Naive thymus-derived CD8-positive, alpha-beta T cell (primary cell): ENCODE measurements at places on chromosomes 5 and 9.

- DNase-seq = no peak
Measured at GRCh38 chr5:64742821-64743220, 25.7 kb downstream of the SREK1IP1 start.

DNA sequence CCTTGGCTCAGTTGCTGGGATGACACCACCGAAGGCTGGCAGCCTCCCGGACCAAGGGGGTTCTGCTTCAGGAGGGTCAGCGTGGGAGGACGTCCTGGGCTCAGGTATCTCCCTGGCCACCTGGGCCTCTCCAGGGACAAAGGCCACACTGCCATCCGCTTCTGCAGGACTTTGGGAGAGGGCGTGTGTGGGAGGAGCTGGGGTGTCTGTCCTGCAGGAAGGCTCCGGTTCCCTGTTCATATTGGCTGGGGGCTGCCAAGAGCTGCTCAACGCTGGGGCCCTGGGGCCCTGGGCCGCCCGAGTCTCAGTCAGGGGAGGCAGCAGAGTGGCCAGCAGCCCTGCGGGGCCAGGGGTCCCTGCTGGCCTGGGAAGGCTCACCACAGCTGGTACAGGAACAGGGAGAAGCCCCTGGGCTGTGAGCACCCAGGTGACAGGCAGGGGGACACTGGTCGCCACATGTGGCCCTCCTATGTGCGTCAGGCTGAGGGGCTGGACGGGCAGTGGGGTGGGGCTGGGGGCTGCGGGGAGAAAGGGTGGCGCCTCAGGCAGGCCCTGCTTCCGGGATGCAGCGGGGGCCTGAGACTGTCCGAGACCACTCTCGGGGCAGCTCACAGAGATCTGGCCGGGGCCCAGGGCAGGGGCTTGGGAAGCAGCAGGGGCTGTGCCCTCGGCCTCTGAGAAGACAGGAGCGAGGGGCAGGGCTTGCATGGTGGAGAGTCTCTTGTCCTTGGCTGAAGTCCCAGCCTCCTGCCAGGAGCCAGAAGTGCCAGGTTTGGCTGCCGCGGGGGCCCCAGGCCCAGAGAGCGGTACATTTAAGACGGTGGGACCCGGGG is 4.9 kb upstream of the CARD9 start:
- DNase-seq = no peak

DNA sequence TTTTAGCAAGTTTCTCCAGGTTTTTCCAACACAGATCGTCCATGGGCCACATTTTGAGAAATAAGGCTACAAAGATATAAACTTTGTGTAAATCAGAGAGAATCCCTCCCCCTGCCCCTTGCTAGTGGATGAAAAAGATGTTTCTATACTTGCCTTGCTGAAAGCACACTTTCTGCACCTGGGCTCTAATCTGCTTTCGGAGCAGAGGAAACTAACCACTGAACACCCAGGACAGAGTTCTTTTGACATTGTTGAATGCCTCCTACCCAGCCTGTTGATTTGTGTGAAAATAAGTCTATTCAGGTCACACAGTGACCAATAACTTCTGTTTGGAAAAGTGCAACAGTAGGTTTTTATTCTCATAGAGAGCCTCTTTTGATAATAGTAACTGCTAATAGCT is 7.5 kb downstream of the ADRB2 start:
- no peak for DNase-seq

DNA sequence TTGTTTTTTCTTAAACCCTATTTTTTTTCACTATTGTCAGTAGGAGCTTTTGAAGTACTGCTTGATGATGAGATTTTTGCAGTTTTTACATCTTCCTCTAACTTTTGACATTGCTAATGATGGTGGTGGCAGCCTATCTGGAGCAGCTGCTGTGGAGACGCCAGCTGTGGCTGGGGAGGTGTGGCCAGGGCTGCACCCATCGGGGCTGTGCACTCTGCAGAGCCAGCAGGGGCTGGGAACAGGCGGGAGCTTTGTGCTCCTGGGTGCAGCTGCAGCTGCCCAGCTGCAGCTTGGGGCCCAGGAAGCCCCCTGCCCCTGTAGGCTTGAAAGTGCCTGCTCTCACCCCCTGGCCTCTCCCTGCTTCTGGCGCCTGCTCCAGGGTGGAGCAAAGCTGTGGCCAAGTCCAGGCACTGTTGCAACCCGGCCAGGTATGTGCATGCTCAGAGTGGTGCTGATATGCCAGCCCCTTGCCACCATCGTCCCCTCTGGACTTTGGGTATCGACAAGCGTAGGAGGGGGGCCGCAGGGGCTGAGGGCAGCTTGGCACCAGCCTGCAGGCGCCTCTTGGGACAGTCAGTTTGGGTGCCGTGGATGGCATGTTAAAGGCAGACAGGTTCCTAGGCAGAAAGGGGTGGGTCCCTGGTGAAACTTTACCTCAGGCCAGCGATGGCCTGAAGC is 39.2 kb downstream of the FER start:
- no peak for DNase-seq

DNA sequence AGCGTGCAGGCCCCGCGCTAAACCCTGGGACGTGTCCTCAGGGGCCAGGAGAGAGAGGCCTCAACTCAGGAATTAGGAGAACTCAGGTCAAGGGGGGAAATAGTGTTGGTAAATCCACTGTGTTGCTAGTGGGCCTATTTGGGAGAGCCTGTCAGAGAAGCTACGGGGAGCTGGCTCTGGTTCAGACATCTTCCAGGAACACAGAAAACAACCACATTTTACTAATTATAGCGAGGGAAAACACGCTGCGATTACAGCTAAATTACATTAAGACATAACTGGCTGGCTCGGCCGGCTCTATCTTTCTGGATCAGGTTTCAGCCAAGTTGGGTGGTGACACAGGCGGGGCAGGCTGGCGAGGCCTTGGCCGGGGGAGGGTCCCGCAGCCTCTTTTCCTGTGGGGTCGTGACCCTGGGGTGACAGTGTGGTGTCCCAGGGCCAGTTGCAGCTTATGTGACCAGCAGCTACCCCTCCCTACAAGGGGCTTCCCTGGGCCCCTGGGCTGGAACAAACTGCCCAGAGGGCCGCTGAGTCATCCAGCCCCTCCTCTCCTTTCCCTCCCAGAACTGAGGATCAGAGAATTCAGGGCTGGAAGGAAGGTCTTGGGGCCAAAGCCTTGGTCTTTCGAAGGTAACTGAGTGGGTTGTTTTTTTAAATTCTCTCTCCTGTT is 75.1 kb downstream of the FGF18 start:
- DNase-seq = no peak

DNA sequence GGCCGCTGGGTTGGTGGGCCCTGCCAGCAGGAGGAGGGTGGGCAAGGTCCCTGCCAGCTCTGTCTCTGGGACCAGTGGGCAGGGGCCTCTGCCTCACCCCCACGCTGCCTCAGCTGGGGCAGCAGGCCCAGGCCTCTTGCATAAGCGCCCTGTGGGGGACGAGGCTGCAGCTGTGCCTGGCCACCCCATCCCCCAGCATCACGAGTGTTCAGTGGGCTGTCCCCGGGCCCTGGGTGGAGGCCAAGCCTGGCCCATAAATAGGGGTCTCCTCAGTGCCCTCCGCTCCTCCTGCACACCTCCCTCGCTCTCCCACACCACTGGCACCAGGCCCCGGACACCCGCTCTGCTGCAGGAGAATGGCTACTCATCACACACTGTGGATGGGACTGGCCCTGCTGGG is at the start of gene PTGDS:
Gene PTGDS (plus strand): TSS at position 282 of the 400 bp plus-strand sequence. CDS start 75 bp downstream, at position 357.
- no peak for DNase-seq

GRCh38 chr9:6715755-6716643 is 41.8 kb upstream of the KDM4C start:
- peak; percentile 66 for DNase-seq

GRCh38 chr9:116849721-116850120 is 162.6 kb downstream of the TRIM32 start:
- DNase-seq = no peak

- DNase-seq = no peak
Measured at GRCh38 chr5:10279925-10280720, 27.6 kb downstream of the CMBL start.

DNA sequence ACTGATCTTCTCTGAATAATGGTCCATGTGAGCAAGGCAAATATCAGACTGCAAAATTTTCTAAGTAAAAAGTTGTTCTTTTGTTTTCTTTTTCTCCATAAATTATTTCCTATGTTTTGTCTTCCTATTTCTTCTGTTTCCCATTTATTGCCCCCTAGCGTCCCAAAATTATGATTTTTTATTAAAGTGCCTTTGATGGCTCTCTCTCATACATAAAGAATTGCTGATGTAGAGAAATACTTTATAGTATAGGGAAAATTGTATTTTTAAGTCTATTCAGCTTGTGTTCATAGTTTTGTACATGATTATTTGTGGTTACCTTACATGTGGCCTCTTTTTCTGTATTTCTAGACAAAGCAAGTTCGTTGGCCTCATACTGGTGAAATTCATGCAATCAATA is 1031.2 kb downstream of the EFNA5 start:
- no peak for DNase-seq
